ENCODE measurements at places on chromosomes 3 and 15.

DNA sequence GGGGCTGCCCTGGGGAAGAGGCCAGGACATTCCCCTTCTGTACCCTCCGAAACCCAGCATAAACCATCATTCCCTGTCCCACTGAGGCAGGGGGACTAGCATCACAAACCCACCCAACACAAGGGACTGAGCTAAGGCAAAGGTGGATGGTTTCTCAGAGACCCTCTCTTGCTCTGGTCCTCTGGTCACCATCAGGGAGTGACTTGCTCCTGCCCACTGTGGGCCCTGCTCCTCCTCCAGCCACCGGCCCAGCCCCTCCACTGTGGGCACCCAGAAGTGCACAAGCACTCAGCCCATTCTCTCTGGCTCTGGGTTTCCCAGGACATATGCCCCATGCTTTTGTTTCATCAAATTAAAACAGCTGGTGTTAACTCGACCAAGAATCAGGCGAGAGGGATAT, 44.9 kb downstream of the PTH1R start:
- DNase-seq, result no peak

DNA sequence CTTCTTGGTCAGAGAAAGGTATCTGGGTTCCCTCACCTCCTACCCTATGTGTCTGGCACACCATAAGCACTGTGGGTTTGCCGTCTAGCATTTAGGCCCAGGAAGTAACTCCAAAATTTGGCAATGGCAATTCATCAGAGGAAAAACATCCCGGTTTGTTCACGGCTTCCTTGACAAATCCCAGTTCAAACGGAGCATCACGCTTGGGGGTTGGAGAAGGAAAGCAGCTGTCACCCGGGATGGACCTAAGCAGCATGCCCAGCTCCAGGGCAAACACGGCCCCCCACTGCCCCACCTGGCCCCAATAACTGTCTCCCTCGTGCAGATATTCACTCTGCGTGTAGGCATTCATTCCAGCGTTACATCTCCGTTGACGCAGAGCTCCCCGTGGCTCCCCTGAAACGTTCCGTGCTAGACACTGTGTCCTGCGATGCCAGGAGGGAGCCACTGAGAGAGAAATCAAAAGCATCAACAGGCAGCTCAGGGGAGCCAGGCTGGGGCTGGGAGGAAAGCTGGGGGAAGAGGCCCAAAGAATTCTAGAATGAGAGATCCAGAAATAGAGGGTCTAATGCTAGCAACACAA, 41.4 kb downstream of the NTRK3 start:
- no peak for DNase-seq

DNA sequence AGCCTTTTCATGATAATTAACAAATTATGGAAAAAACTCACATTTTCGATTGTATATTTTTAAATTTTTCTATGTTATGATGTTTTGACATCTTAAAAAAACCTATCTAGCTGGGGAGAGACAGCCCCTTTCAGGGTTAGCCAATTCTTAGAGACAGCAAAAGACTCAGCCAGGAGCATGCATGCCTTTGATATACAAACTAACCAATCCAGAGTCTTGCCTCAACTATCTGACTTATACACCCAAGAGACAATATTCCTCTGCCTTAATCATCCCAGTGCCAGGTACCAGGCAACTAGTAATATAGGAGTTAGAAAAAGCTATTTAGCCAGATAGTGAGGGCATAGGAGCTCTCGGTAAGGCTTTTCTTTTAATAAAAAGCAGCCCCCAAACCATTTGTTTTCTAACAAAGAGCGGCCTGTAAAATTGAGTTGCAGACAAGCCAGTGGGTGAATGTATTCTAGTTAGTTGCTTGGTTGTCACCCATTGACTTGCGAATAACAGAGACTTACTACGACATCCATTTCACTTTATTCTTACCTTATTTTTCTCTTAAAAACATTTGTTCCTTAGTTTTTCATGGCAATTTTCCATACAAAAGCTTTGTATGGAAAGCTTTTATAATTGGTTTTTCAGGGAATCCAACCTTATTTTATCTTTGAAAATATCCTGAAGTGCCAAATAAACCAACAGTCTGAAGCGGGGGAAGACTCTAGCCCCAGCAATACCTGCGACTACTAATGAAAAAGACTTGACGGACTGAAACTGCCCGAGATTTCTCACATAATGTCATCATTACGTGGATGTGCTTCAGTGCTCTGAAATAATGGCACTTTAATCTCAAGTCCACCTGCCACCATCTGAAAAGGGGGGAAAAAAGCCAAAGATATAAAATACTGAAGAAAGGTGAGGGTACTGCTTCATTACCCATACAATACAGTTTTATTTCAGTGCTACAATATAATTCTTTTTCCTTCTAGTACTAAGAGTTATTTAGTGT, 64.6 kb upstream of the ATP2C1 start:
- DNase-seq, result no peak

DNA sequence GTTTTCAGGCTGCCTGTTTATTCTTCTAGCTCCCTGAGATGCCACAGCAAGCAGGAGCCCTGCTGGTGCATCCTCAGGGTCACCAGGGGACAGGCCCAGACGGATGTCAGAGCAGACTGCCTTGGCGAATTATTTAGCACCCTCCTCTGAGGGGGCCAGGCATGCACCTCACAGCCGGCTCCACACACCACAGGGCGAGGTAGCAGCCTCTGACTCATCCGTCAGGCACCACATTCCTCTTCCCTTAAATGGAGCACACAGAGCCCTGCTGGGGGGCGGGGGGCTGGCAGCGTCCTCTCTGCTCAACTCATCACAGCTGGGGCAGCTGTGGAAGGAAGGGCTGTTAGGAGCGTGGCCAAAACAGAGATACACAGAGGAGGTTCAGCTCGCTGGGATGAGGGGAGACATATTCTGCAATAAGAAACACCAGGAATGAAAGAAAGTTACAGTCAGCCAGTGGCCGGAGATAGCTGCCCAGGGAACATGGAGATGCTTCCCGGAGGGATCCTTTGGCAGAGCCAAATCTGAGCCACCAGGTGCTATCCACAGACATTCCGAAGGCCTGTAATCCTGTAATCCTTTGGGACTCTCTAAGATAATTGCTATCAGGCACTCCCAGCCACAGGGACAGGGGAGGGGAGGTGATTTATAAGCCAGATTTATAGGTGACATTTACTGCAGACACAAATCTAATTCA, 13.9 kb upstream of the PRICKLE2 start:
- DNase-seq, result no peak

- DNase-seq, result no peak
Observed at GRCh38 chr15:52042051-52042851, 23.2 kb downstream of the MAPK6 start.

DNA sequence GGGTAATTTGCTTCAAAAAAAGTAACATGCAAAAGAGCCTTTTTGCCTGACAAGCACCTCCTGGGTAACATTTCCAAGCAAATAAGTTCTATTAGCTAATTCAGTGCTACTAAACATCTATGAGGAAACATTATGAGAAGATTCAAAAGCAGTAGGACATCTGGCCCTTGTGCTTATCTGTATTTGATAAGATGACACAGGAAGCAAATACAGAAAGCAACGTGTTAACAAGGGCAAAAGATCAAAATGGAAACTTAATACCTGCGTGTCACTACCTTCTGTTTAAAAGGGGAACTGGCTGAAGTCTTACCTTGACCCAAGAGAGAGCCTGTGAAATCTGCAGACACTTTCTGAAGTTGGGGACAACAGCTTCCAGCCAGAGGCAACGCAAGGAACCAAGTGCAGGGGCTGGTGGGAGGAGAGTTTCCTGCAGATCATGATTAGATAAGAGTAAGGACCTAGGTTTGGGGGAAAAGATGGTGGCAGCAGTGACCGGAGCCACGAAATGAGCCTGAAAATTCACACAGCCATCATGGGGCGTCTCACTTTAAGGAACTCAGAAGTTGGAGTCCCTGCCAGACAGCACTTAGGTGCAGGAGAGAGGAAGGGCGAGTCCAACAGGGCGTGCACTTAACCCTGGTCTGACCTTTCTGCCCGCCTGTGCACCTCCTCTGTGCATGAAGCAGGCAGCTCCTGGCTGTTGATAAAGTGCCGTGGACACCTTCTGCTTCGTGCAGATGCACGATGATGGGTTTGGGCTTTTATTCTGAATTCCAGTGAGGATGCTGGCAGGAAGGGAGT, 153.6 kb upstream of the BHLHE40 start:
- no peak for DNase-seq

GRCh38 chr3:29937185-29937584, 656.3 kb downstream of the RBMS3 start:
- DNase-seq, result no peak

DNA sequence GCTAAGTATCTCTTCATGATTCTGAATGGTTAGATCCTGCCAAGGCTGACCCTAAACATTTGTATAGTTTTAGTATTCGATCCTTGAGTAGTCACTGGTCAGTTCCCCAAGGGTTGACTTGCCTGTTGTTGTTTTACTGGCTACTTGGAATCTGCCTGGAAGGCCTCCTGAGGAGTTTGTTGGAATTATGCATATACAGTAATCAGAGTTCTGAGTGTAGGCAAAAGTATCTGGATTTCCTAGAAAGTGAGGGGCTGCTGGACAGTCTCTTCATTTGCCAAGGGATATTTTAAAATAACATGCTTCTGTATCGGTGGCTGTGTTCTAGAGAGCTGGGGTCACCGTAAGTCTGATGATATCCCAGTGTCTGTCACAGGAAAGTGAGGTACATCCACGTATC, 333.2 kb upstream of the C2CD4B start:
- DNase-seq, result no peak

Data from stimulated activated CD8-positive, alpha-beta memory T cell treated with anti-CD3 and anti-CD28 coated beads, Interleukin-7, amount 100 ng/mL, for 1 hour (primary cell).